ENCODE measurements at places on chromosomes 12 and 14. TPM values are rescaled to one million over a fixed set of nuclear protein-coding genes. Genes with fewer than 3 reads are reported as not detected.

Gene RTN1
- total RNA-seq, result 5.4 TPM

DNA sequence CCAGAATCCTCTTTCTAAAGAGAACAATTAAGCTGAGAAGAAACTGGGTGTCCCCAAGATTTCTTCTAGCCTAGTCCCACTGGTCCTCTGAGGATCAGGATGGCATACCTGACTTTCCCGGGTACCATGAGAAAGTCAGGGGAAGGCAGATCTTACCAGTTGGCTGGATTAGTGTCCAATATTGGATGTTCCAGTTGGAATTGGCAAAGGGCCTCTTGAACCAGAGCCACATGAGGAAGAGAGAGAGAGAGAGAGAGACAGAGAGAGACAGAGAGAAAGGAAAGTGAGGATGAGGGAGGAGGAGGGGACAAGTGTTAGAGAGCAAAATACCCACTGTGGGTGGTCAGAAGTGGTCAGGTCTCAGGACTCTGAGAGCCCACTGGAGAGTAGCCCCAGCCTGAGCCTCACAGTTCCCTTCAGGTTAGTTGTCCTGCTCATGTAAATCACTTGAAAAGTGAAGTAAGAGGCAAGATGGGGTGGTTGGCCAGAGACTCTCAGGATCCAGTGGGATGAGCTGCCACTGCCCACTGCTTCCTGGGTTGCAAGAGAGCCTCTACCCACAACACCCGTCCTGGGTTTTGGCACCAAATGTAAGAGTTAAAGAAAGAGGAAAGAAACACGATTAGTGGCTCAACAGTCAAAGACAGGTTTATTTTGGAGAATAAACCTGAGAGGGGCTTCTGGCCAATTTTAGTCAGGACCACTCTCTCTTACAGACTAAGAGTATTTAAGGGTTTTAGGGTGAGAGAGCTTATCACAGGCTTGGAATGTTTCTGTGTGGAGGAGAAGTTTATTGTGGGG lies 28.4 kb upstream of the A2M start:
- no peak for DNase-seq

- DNase-seq, result no peak
These were observed 206.1 kb downstream of the PCNX1 start for GRCh38 chr14:71113376-71113775.

Gene ANKS1B
- total RNA-seq, result 20.8 TPM

DNA sequence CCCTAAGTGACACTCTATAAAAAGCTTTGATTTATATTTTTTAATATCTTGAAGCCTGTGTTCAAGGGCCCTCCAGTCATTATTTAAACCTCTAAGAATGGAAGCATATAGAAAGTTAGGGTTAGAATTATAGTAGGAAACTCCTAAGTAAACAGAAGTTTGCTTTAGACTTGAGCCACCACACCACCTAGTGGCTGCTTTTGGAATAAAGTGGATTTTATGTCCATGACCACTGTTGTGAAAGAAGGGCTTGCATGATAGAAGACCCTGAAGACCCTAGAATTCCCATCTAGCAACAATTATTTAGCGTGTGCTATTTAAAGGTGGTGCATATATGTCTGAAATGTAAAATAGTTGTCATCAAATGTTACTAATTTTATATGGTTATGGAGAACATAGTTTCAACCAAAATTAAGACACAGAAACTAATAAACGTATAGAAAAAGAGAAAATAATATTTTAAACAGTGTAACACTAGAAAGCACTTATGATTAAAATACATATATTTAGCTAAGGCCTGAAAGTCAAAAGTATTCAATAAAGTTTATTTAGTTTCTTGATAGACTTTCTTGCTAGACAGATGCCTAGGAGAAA lies 21.3 kb downstream of the LRRIQ1 start:
- no peak for DNase-seq

DNA sequence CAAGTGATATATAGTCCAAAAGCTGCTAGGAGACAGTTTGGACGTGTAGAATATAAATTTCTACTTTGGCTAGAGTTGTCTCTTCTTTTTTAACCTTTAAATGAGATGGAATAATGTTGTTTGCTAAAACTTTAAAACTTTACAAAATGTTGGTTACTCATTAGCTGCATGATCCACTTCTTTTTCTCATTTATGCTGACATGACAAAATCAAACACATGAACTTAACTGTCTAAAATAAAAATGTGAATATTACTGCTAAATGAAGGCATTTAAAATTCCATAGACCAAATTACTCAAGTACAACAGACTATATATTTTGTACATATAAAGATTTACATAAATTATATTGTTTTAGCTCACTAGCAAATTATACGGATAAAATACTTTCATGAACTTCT lies 135.9 kb upstream of the ABCD2 start:
- DNase-seq, result no peak

- DNase-seq, result no peak
These were observed 144.3 kb downstream of the MED13L start for GRCh38 chr12:116133149-116133548.

DNA sequence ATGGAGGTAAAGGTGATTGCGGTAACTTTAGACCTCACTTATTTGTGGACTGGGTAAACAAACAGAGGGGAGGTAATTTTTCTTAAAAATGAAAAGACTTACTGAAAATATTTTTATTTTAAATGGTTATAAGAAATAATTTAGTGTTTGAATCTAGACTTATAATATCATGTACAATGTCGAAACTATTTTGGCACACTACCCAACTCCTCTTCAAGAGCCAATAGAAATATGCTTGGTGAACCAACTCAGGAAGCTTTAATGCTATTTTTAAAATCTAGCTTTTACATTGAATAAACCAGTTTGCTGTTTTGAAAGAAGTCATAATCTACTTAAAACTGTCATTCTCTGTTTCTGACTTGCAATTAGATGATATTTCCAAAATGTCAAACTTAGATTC lies 175.8 kb upstream of the NPAS3 start:
- DNase-seq, result no peak

DNA sequence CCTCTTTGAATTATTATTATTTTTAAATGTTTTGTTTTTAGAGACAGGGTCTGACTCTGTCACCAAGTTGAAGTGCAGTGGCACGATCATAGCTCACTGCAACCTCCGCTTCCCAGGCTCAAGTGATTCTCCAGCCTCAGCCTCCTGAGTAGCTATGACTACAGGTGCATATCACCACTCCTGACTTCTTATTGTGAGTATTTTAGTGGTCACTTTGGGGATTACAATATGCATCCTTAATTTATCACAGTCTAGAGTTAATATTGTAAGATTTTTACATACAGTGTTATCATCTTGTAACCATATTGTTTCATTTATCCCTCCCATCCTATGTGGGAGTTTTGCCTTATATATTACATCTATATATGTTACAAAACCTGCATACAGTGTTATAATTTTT lies 13.4 kb downstream of the FGF23 start:
- no peak for DNase-seq

DNA sequence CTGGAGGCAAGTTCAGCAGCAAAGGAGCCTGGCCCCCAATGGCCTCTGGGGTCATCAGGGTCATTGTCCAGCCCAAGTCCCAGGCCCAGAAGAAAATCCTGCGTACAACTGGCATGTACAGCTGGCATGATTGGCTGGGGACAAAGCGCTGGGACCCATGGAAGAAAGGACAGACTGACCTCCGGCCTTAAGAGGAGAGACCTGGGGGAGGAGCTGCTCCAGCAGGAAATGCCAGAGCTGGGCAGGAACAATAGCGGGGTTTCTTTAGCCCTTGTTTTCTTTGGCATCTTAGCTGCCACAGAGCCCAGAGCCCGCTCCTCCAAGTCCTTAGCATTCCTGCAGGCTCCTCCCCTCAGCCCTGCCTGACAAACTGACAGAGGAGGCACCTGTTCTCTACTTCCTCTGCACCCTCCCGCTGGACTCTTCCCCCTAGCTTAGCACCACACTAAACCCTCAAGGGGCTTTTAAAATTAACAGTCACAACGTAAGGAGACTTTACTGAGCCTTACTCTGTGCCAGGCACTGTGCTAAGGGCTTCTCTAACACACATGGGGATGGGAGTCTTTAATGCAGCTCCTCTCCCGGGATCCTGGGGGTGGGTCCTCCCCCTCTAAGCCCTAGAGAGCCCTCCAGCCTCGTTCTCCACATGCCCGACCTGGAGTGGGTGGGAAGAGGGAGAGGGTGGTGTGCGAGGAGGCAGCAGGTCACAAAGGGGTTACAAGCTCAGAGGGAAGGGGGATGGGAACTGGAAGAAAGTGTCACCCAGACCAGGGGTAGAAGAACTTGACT lies 1.8 kb upstream of the AQP5 start:
- DNase-seq, result no peak

GRCh38 chr12:50505675-50506530 lies 1.1 kb downstream of the DIP2B start:
- no peak for DNase-seq

Gene NTF3
- 5.9 TPM for total RNA-seq

Gene NOS1
- total RNA-seq, result 17.6 TPM

DNA sequence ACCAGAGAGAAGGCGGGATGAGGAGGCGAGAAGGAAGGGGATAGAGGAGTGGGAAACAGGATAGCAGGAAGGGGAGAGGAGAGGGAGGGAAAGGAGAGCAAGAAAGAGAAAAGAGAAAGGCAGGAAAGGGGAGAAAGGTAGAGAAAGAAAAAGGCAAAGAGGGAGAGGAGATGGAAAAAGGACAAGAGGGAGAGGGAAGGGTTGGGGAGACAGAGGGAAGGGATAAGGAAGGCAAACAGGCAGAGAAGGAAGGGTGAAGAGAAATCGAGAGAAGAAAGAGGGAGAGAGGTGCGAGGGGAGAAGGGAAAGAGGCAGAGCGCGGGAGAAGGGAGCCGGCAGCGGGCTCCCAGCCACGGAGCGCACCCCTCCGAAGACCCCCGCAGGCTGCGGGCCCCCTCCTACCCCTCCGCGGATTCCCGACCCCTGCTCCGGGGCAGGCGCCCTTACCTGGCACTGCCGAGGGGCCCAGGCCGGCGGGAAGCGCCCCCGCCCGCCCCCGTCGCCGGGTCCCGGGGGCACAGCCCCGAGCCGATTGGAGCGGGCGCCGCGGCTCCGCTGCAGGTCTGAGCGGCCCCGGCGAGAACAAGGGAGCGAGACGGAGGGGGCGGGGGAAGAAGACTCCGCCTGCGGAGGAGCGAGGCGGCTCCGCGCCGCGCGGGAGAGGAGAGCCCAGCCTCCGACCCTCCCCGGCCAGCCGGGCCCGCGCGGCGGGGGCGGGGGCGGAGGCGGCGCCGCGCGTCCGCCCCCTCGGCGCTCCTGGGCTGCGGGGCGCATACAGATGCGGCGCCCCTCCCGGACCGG lies at the start of gene CDH24:
Gene CDH24, minus strand, starts transcription at position 565 of the 801 bp plus-strand sequence. CDS start 1,787 bp downstream, outside the sequence.
- DNase-seq, result peak; percentile 85

DNA sequence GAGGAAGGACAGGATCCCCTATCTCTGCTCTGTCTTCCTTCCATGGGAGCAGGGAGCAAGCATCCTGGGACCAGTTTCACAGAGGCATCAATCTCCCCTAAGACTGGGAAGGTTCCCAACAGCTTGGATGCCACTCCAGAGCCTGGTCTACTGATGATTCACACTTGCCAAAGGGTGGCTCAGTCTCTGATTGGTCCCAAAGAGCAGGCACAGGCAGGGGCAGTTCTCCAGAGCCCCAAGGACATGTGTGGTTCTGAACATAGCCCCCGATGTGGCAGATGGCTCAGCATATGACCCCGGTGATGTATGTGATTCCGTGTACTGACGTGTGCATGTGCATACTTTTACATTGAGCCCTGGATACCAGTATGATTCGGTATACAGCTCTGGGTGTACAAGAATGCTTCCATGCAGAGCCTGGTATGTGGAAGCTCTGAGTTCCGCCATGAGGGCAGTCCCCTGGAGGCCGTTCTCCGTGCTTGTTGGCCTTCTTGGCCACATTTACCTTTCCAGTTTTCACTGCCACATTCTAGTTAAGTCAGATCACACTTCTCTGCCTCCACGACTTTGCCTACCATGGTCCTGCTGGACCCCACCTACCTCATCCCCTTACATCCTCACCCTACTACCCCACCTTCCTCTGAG lies 21.2 kb downstream of the ITGA7 start:
- peak; percentile 8 for DNase-seq

DNA sequence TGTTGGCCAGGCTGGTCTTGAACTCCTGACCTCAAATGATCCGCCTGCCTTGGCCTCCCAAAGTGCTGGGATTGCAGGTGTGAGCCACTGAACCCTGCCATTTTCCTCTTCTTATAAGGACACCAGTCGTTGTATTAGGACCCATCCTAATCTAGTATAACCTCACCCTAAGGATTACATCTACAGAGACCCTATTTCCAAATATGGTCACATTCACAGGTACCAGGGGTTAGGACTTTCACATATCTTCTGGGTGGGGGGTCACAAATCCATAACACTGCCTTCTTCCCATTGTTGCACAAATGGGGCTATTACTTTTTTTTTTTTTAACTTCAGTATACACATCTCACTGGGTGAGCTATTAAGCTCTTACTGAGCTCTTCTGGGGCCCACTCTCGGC lies 38.6 kb downstream of the ARF6 start:
- DNase-seq, result no peak

GRCh38 chr12:8058506-8058905 lies 7.7 kb downstream of the C3AR1 start:
- no peak for DNase-seq

DNA sequence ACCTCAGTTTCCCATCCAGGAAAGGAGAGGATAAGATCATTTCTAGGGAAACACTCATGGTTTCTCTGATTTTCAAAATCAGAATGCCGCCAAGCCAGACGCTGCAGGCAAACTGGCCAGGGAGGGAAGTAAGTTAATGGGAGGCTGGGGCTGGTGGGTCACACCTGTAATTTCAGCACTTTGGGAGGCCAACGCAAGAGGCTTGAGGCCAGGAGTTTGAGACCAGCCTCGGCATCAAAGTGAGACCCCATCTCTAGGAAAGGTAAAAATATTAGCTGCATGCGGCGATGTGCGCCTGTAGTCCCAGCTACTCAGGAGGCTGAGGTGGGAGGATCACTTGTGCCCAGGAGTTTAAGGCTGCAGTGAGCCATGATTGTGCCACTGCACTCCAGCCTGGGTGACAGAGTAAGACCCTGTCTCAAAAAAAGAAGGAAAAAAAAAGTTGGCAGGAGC lies 587 bp downstream of the SELPLG start:
- peak; percentile 38 for DNase-seq

Gene NANOG
- 0.31 TPM for total RNA-seq

Gene PPP2R5C
- 144 TPM for total RNA-seq

Gene OR6C2
- not detected for total RNA-seq

GRCh38 chr12:62214846-62215245 lies 45.4 kb upstream of the USP15 start:
- DNase-seq, result no peak

Gene ADSS1
- total RNA-seq, result 11.5 TPM

Gene KICS2
- total RNA-seq, result 7.5 TPM

DNA sequence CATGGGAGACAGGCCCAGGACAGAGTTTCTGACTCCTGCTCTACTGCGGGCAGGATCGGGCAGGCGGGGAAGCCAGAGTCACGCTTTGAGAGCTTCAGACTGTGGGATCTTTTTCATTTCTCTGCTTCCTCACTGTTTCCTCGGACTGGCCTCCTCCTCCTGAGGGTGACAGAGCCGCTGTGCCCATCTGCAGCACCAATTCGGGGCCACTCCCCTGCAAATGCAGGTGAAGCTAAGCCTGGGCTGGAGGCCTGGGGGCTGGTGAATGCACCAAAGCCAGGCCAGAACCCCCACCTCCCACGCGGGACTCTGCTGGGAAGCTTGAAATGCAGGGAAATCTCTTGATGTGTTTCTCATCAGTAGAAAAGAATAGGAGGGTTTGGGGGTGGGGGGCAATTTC lies 77.5 kb downstream of the FOXN3 start:
- DNase-seq, result no peak
